ENCODE measurements at places on chromosomes 6 and 20.

GRCh38 chr6:92538926-92539325, 880.4 kb downstream of the EPHA7 start:
- no peak for DNase-seq

DNA sequence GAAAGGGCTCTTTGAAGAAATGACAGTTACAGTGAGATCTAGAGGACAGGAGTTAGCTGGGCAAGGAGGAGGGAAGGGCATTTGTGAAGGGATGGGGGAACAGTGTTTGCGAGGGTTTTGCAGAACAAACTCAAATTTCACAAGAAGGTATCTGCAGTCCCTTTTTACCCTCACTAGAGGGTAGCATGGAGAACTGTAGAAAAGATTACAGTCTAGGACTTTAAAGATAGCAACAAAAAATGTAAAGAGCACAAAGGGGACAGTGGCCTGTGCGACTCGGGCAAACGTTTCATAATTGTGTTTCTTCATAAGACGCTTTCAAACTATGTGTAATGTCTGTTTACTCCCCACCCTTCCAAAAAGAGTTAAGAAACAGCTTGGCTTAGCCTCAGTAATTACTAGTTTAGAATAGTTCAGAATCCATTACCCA, 21.2 kb upstream of the ASXL1 start:
- no peak for DNase-seq

DNA sequence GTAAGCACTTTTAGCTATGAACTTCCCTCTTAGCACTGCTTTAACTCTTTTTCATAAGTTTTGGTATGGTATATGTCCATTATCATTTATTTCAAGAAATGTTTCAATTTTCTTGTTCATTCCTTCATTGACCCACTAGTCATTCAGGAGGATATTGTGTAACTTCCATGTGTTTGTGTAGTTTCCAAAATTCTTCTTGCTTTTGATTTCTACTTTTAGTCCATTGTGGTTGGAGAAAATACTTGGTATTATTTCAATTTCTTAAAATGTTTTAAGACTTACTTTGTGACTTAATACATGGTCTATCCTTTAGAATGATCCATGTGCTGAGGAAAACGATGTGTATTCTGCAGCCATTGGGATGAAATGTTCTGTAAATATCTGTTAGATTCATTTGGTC, 176.5 kb downstream of the CENPW start:
- no peak for DNase-seq

GRCh38 chr6:151690768-151691562, 116.5 kb upstream of the ESR1 start:
- DNase-seq: no peak

GRCh38 chr20:18258126-18258860, 30.0 kb upstream of the ZNF133 start:
- DNase-seq: no peak

DNA sequence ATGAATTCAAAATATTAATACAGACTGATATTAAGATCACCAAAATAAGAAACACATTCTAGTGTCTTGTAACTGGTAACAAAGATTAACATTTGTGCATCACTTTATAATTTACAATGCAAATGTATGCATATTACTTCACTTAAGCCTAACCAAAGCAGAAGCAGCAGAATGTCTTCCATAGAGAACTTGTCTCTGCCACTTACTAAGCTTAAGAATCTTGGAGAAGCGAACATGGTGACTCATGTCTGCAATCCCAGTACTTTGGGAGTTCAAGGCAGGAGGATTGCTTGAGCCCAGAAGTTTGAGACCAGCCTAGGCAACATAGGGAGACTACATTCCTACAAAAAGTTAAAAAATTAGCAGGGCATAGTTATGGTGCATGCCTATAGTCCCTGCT, 18.8 kb downstream of the AK9 start:
- DNase-seq: no peak

GRCh38 chr20:45998761-45999160, 9.9 kb upstream of the MMP9 start:
- DNase-seq: no peak

DNA sequence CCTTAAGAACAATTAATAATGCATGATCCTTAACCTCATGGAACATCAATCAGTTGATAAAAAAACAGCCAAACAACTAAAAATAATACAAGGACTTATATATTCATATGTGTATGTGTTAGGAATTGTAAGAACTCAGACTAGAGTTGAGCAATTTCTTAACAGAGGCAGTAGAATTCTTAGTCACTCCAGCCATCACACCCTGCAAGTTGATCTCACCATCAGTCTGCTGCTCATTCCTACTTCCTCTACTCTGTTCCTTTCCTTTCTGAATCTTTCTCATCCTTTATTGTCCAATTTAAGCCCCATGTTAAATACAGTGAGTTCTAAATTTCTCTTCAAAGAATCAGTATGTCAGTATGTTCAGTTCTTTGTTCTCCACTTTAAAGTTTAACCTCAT, 2.6 kb downstream of the ZNF165 start:
- DNase-seq: no peak

GRCh38 chr20:46557231-46557956, 6.9 kb upstream of the OCSTAMP start:
- DNase-seq: no peak

DNA sequence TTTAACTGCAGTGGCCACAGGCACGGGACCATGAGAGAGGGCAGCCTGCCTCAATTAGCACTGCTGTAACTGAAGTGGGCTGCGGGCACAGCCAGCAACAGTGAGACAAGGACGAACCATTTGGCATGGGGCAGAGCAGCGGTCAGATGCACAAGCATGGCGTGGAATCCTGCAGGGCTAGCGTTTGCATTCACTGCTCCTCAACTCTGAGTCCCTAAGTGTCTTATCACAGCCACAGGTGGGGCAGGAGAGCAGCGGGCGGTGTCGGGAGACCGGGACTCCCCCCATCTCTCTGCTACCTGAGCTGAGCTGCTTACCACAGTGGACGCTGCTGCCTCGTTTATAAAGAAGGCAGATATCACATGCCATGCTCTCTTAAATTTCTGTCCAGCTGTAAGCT, 31.3 kb upstream of the PDE10A start:
- DNase-seq: no peak

DNA sequence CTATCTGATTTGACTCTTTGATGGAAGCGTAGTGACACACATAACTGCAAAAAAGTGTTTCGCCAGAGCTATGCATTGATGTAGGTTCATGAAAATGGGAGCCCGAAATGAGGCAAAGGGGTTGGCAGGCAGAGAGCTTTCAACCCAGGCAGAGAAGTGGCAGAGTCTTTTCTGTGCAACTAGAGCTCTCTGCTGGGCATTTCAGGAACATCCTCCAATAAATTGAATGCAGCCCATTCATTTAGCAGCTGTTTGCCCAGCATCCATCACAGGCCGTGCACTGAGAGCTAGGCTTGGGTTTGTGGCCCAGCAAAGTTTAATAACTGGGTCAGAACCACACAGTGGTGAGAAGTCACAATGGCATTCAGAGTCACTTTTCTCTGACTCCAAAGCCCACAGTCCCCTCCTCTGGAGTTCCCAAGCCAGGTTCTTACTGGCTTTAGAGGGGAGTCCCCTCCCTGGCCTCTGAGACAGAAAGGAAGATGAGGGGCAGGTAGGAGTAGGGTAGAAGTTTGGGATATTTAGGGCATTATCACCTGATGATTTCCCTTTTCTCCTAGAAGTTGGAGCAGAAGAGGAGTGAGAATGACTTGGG, 31.8 kb upstream of the ELMO2 start:
- no peak for DNase-seq

GRCh38 chr6:142378138-142378875, 76.5 kb downstream of the ADGRG6 start:
- no peak for DNase-seq

- DNase-seq: no peak
Measured at GRCh38 chr6:132140189-132140588, 189.0 kb upstream of the CCN2 start.

- DNase-seq: no peak
Measured at GRCh38 chr6:125375821-125376220, 74.1 kb upstream of the HDDC2 start.

DNA sequence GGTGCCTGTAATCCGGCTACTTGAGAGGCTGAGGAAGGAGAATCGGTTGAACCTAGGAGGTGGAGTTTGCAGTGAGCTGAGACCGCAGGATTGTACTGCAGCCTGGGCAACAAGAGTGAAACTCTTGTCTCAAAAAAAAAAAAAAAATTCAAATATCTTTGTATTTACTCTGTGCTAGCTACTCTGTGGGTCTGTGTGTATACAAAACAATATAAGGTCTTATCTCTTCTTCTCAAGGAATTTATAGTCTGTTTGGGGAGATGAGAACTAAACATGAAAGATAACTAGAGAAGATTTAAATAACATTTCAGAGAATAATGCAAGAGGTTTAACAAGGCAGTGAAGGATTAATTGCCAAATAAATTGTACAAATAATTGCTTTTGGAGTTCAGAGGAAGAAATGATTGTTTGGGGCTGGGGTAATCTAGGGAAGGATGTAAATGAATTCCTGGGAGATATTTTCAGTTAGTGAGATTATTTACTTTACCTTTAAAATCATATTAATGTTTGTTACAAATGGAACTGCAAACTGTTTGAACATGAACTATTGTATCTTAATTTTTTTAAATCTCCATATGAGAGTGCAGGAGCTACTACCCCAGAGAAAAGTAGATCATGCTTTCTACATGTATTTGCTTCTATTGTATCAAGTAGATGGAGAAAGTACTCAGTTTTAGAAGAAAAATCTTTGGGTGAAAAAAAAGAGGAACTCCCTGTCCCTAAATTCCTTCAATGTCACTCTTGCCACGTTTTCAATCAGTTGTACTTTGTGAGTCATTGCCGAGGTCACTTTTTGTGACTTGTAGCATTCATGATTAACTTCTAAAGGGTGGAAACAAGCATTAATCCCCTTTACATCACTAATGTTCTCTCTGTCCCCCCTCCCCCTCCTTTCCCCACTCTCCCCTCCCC, 39.0 kb downstream of the NCOA3 start:
- no peak for DNase-seq

DNA sequence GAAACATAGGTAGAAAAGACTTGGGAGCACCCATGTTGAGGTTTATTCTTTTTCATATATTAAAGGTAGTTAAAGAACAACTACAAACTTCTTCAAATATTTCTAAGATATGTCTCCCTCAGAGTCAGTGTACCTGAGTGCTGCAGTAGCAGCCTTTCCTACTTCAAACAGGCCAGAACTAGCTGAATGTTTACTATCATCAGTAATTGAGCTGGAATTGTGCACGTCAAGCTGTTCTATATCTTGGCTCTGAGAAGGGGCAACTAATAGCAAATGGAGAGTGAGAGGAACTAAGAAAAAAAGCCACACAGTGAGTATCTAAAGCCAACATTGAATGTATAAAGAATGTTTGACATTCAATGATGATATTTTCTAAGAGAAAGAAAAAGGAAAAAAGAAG, 21.7 kb downstream of the MTCL3 start:
- no peak for DNase-seq

- no peak for DNase-seq
Measured at GRCh38 chr6:1605893-1606779, 3.6 kb upstream of the FOXC1 start.

DNA sequence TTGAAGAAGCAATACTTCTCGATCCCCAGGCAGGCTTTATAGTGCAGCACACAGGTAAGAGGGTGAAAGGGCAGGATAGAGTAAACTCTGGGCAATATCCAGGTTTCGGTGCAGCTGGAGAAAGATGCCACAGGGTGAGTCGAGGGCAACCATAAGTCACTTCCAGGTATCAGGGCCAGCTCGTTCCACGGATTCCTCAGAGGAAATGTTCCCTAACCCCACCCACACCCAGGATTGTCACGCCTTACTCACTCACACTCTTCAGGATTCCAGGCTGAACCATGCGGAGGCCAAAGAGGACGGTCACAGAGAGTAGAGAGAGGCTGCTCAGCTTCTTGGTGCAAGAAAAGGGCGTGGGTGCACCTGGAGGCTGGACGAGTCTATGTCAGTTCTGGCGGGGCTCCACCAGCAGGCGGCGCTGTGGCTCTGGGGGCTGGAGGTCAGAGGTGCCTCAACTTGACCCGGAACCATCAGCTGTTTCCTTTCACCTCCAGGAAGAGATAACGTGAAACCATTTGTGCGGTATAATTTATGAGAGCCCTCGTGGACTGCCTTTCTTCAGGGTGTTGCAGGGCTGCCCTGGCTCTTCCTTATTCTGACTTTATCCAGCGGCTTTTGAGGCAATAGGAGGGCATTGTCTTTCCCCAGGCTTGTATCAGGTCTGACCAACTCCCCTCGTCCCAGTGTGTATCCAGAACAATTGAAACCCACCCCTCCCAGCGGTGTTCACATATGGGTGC, 14.5 kb upstream of the WFDC12 start:
- peak; percentile 24 for DNase-seq

- no peak for DNase-seq
Measured at GRCh38 chr6:83824831-83825230, 28.3 kb upstream of the RIPPLY2 start.

DNA sequence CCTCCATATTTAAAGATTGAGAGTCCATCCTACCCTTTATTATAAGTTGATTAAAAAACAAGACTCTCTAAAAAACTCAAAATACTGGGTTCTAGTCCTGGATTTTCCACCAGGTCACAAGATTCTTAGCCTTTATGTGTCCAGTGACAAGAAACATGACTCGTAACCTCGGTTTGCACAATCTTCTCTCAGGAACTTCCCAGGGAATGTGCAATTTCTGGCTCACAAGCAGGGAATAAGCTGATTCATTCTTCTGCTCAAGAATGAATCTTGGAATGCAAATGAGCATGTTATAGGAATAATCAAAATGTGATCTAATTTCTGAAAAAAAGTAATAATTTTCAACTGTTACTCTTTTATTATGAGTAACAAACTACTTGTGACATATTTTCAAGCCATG, 45.1 kb downstream of the OGFRL1 start:
- no peak for DNase-seq

- DNase-seq: no peak
Measured at GRCh38 chr6:158293122-158293521, 19.1 kb upstream of the TULP4 start.

DNA sequence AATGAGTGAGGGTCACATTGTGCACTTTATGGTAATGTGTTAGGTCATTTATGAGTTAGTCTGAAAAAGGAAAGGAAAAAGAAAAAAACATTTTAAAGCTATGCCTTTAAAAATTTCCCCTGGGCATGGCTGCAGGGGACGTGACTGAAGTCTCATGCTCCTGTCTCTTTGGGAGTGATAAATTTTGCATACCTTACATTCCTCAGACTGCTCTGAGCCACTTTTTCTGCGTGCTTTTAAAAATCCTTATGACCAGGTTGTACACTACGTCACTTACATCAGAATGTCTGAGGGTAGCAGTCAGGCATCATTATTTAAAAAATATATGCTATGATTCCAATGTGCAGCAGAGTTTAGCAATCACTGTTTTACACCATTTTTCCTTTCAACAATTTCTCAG, 121.2 kb downstream of the RFPL4B start:
- DNase-seq: no peak

DNA sequence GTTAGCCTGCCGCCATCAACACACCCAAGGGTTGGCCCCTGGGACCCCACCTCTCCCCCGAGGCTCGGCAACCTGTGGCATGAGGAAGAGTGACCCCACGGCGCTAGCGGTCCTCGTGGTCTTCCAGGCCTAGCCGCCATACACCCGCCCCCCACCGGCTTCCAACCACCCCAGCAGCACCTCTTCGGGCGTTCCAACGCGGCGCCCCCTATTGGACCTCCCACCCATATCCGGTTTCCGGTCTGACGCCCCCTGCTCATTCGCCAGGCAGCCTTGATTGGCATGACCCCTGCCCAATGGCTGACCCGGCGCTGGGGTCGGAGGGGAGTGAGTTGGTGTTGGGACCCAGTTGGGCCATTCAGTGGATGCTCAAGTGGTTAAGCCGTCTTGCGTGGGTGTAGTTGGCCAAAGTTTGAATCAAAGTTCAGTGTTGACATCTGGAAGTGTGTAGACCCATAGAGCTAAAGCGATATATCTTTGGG, at the start of gene GNAS-AS1:
Gene GNAS-AS1 (minus strand): TSS at position 210 of the 482 bp plus-strand sequence.
- peak; percentile 54 for DNase-seq

Data from stimulated activated CD4-positive, alpha-beta T cell treated with anti-CD3 and anti-CD28 coated beads, Interleukin-1b, Interleukin-23, amount 100 ng/mL, for 1 hour (primary cell).